ENCODE measurements at places on chromosomes 2 and 18.

DNA sequence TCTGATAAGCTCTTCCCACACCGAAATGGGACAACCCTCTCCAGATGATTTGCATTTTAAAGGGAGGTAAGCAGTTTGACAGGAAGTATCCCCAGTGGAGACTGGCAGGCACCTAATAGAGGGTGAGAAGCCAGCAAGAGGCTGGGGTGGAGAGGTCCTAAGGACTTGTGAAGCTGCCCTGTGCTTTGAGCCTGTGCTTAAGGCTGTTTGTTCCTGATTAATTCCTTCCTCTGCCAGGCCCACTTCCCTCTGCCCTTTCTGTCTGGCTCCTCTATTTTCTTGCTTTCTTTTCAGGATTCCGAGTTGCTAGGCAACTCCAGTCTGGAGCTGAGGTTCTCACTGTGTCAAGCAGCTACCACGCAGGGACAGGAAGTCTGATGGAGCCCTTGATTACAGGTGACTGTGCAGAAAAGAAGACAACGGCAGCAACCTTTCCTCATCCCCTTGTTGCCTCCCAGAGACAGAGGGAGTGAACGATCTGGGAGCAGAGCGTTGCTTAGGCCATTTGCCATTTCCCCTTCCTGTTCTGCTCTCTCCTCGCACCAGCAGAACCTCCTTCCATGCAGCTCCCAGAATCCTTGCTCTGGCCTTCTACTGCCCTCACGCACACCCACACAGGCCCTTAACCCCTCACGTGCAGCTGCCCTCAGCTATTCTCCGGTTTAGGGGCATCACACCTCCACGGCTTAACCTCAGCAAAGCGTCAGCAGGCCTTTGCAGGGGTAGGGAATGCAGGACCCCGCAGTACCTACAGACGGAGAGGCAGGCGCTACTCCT lies 103.6 kb upstream of the CELF4 start:
- no peak for DNase-seq

DNA sequence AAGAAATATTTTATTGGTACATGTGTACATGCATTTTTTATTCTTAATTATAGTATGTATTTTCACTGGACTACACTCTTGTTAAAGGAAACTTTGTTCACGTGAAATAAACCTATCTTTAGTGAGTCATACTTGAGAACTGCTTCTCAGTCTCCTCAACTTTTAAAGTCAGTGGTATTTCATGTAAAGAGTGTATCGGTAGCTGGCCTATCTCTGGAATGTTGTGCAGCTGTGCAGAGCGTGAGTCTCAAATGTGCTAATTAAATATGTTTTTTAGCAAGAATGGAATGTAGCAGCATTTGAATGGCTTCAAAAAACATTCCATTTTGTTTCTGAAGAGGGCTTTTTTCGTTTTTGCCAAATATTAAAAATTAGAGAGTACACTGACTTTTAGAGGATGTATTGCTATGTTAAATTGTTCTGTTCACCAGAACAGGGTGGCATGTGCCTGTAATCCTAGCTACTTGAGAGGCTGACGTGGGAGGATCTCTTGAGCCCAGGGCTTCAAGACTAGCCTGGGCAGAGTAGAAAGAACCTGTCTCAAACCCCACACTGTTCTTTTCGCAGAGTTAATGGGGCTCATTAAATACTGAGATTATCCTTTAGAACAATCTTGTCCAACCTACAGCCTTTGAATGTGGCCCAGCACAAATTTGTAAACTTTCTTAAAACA lies 14.3 kb downstream of the SPTBN1 start:
- no peak for DNase-seq

GRCh38 chr2:45706033-45706432 lies 54.6 kb downstream of the PRKCE start:
- no peak for DNase-seq

DNA sequence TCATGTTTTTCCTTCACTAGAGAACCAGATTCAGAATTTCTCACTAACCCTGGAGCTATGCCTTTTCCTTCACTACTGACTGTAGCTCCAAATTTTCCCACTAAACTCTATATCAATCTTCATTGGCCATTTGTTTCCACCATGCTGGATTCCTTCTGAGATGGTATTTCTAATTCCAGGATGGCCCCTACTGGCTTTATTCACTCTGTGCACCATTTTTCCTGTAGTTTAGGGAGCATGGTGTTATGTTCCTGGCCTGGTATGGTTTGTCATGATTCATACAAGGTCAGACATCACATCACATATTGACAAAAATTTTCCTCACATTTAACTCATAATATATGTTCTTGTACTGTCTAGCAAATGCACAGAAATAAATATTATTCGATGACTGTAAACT lies 229.2 kb upstream of the TFPI start:
- DNase-seq, result no peak

DNA sequence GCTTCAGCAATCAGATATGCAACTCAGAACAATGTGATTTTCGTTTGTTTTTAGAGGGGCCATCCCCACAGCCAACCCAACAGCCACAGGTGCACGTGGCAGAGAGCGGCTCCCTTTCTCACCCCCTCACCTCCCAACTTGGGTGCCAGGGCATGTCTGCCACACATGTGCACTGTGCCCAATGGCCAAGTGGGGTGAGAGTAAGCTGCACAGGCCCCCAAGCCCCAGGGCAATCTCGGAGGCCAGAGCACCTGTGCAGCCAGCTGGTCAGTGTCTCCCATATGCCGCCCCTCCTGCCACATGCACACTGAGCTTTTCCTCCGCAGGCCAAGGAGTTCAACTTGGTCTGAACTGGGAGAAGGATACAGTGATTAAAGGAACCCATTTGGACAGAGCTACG lies 1130.2 kb downstream of the DSC3 start:
- no peak for DNase-seq
